Esophagus squamous epithelium (tissue), 5 donors: ENCODE measurements at places on chromosomes 2 and 18.

GRCh38 chr2:13524492-13524891 is 807.8 kb downstream of the TRIB2 start:
- DNase-seq = no peak

DNA sequence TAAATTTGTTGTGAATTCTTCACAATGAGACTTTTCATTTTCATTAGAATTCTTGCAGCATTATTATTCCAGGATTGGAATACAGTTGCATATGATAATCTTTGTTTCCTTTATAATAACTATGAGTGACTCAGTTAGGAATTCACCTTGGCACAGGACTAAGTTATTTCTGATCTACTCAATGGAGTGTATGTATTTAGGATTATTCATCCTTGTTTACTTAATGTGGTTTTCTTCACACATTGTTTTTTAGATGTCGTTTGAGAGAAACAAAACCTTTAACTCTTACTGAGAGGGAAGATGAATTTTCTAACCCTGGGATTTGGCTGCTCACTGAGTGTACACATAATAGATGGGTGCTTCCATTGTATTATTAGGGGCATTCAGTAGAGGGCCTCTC is 970.1 kb downstream of the DPP10 start:
- DNase-seq = no peak

DNA sequence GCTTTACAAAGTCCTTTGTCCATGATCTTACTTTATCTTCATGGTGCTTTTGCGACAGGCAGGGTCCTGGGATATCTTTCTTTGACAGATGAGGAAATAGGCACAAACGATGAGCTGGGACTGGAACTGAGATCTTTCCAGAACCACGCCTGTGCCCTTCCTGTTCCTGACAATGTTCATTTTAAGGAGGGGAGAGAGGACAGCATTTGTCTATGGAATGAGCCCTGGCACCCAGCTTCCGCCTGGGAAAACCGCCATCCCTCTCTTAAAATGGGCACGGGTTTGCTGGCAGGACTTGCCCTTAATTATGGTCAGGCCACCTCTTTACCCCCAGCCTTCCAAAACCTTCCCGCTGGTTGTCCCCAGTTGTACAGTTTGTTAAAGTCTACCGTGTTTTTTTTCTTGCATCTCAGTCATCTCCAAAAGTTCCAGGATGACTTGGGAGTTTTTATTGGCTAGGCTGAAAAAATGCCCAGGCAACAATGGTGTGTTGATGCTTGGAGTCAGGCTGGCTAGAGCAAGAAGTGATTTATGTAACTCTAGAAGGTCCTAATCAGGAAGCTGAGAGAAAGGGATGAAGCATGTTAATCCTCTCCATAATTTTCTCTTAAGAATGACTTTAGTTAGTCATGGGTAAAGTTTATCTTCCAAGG is 264.9 kb upstream of the EPAS1 start:
- DNase-seq = no peak

DNA sequence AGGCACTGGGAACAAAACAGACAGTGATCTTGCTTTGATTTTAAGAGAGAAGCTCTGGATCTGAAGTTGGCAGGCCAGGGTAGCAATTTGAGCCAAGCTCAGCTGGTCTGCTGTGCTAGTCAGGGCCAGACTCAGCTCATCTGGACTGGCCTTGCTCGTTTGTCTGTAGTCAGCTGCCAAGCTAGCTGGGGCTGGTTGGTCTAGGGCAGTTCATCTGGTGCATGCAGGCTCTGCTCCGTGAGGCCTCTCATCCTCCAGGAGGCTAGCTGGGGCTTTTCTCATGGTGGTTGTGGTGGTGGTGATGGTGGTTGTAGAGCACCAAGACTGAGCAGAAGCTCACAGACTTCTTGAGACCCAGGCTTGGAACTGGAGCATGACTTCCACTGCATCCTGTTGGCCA is 10.3 kb downstream of the FBLN7 start:
- no peak for DNase-seq

DNA sequence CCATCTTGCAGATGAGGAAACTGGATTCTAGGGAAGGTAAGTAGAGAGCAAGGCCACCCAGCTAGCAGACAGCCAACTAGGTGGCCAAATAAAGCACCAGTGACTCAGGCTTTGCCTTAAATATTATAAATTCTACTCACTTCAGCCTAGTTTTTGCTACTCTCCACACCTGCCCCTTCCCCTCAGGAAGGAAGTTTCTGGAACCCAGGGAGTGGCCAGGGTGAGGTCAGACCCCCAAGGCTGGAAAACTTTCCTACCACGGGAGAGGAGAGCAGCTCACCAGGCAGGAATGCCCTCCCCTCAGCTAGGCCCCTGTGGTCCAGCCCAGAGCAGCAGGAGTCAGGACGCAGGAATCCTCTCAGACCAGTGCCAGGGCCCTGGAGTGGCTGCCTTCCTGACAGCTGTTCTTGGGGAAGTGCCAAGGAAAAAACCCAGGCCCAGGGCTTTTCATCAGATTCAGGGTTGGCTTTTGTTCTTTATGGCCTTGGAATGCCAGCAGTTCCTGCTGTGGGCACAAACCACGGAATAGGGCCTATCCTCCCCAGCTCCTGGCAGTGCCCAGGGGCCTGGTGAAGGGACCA is 5.1 kb upstream of the PAX8 start:
- no peak for DNase-seq

DNA sequence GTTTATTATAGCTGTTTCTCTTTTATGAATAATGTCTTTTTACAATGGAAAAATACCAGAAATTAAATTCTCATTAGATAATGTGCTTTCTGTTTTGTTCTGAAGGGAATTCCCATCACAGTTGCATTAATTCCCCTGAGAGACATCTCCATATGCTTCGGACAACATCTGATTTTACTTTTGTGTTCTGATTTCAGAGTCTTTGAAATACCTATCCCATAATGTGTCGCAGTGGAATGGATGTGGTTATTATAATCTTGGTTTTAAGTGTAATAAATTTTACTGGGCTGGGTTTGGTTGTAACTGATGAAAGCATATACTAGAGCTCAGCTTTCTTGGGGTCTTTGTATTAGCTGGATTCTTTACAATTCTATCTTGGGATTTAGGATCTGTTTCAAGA is 12.5 kb downstream of the SPTBN1 start:
- no peak for DNase-seq

DNA sequence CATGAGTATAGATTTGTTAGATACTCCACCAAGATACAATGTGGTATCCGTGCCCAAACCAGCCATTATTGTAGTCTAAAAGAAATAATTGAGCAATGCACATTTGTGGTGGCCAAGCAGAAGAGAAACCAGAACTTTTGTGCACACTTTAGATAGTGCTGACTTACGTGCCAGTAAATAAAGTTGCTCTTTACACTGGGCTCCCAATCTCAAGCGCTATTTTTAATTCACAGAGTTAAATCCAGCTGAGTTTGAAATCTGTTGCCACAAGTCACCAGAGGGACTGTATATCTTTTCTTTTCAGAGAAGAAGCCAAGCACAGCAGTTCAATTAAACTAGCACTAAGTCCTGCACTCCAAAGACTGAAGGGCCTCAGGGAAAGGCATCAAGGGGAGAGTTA is 680.4 kb downstream of the TDRD15 start:
- no peak for DNase-seq

GRCh38 chr18:40215979-40216378 is 1739.1 kb upstream of the PIK3C3 start:
- no peak for DNase-seq

GRCh38 chr2:164903951-164904350 is 51.4 kb downstream of the SLC38A11 start:
- DNase-seq = no peak

DNA sequence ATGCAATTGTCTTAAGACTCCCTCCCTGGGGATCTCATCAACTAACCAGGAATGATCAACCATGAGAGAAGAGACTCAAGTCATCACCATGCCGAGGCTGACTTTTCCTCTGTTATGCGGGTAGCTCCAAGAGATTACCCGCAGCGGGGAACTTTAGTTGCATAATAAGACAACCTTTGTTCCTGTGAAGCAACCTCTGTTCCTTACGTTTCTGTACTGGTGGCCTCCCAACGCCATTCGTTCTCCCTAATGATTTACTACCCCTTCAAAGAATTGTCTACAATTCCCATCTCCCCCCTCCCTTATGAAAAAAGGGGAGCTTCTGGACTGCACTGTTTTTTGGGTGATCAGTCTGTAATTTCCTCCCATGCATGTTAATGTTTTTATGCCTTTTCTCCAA is 66.1 kb upstream of the LRPPRC start:
- no peak for DNase-seq

DNA sequence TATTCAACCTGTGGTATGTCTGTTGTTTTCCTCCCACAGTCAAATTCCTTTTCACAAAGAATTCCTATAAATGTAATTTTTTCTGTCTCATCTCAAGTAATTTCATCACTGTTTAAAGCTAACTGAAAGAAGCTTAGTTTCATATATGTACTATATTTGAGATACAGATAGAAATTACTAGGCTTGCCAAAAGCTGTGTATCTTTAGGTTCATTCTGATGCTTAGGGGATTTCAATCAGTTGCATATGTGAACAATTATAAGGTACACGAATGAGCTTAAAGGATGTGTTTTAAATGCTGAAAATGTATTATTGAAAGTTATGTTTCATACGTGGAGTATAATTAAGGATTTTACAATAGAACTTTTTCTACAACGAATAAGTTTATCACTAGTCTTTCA is 59.2 kb upstream of the DSG1 start:
- no peak for DNase-seq
